ENCODE measurements at places on chromosomes 12 and 14.

DNA sequence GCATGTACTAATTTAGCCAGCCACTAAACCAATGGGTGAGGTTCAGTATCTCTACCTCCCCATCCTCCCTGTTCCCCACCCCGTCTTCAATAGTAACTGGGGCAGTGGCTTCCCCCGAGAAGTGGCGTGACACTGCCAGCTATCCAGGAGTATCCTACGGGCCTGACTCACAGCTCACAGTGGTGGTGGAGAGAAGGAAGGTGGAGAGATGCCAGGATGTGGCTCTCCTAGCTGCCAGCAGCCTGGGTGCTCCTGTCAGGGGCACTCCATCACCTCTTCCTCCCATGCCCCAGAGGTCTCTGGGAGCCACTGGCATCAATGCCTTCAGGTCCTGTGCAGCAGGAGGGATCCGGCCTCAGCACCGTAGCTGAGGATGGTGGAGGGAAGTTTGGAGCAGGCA lies 49.0 kb downstream of the TSPAN11 start:
- no peak for DNase-seq

DNA sequence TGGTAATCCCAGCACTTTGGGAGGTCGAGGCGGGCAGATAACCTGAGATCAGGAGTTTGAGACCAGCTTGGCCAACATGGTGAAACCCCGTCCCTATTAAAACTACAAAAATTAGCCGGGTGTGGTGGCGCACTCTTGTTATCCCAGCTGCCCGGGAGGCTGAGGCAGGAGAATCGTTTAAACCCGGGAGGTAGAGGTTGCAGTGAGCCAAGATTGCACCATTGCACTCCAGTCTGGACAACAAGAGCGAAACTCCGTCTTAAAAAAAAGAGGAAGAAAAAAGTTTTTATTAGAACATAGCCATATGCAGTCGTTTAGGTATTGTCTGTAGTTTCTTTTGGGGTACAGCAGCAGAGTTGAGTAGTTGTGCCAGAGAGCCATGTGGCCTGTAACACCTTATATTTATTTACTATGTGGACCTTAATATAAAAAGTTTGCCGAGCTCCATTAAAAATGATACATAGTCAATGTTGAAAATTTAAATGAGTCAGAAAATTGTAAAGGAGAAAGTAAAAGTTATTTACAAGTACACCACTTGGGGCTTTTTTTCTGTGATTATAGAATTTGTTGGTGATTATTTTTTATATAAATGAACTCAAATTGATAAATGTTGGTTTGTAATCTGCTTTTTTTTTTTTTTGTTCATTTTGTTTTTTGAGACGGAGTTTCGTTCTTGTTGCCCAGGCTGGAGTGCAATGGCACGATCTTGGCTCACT lies 2.2 kb downstream of the ADIPOR2 start:
- DNase-seq = no peak

- DNase-seq = no peak
Measured at GRCh38 chr14:33629792-33630191, 321.1 kb downstream of the EGLN3 start.

- no peak for DNase-seq
Measured at GRCh38 chr12:92197815-92198214, 52.2 kb upstream of the BTG1 start.

DNA sequence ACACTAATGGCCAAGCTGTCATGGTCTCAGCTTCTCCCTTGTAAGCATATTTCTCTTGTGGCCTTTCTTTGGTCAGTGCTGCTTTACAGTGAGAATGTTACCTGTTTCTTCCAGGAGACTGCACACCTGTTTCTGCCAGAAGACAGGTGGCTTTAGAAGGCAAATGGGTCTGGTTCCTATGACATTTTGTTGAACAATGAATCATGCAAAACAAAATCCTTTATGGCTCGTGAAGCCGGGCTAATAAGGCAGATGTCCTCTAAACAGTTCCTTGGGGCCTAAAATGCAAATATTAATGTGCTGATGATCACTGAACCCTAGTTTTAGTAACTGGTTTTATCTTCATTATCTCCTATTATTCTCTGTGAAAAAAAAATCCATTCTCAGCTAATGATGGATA lies 927.6 kb downstream of the GALC start:
- no peak for DNase-seq

GRCh38 chr12:75480469-75480949 lies at the start of gene GLIPR1:
Gene GLIPR1 (plus strand): TSS chr12:75480755. CDS start chr12:75480881, 126 bp downstream.
- peak; percentile 77 for DNase-seq

- no peak for DNase-seq
Measured at GRCh38 chr12:10069099-10069498, 29.7 kb downstream of the CLEC1A start.

DNA sequence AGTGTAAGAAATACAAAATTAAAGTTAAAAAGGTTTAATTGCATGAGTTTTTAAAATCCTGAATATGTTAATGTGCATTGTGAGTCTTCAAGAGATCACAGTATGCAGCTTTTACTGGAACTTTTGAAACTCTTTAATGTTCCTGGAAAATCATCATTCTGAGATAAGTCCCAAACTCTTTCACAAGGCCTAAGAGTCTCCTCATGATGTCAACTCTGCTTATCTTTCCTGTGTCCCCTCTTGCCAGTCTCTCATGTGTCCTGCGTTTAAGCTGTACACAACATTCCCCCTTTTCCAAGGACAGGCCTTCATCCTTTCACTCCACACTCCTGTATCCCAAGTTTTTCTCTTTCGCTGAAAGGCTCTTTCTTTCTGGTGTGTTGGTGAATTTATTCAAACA lies 380.1 kb downstream of the SOX5 start:
- no peak for DNase-seq

GRCh38 chr12:112577473-112578329 lies 159.0 kb downstream of the PTPN11 start:
- DNase-seq = no peak

GRCh38 chr14:99946652-99947489 lies 118.4 kb upstream of the EVL start:
- DNase-seq = peak; percentile 64

GRCh38 chr14:99752486-99753121 lies 40.6 kb upstream of the EML1 start:
- DNase-seq = no peak

- DNase-seq = no peak
Measured at GRCh38 chr12:52628841-52629240, 10.5 kb upstream of the KRT73 start.

GRCh38 chr14:73058922-73059673 lies 764 bp downstream of the RBM25 start:
- peak; percentile 25 for DNase-seq

- DNase-seq = no peak
Measured at GRCh38 chr14:90107789-90108188, 46.0 kb downstream of the KCNK13 start.

DNA sequence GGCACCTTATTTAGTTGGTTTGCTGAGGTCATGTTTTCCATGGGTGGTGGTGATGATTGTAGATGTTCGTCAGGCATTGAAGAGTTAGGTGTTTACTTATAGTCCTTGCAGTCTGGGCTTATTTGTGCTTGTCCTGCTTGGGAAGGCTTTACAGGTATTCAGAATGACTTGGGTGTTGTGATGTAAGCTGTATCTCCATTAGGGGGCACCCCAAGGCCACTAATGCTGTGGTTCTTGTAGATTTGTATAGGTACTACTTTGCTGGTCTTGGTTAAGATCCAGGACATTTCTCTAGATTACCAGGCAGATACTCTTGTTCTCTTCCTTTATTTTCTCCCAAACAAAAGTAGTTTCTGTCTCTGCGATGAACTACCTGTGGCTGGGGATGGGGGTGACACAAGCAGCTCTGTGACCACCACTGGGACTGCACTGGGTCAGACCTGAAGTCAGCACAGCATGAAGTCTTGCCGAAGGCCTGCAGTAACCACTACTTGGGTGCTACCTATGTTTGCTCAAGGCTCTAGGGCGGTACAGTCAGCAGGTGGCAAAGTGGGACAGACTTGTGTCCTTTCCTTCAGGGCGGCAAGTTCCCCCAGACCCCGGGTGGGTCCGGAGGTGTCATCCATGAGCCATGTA lies 35.8 kb upstream of the FBXO33 start:
- peak; percentile 64 for DNase-seq

DNA sequence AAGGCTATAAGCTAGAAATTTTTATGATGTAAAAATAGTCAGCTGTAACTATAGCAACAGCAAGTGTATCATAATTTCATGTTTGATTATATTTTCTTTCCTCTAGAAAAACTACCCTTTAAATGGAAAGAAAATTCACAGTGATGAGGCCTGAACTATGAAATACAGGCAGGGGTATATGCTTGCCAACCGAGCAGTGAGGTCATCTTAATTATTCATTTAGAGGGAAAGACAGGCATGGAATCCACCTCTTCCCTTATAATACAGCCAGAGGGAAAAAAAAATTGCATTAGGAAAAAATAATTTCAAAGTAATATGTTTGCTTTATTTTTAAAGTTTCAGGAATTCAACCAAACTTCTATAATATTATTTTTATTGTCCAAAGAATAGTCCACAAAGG lies 139.8 kb downstream of the EPS8 start:
- no peak for DNase-seq

- no peak for DNase-seq
Measured at GRCh38 chr12:63968673-63969072, 124.2 kb downstream of the SRGAP1 start.

GRCh38 chr14:101007765-101008164 lies 104.2 kb upstream of the RTL1 start:
- DNase-seq = no peak

GRCh38 chr14:89509891-89510290 lies 92.9 kb upstream of the FOXN3 start:
- no peak for DNase-seq

DNA sequence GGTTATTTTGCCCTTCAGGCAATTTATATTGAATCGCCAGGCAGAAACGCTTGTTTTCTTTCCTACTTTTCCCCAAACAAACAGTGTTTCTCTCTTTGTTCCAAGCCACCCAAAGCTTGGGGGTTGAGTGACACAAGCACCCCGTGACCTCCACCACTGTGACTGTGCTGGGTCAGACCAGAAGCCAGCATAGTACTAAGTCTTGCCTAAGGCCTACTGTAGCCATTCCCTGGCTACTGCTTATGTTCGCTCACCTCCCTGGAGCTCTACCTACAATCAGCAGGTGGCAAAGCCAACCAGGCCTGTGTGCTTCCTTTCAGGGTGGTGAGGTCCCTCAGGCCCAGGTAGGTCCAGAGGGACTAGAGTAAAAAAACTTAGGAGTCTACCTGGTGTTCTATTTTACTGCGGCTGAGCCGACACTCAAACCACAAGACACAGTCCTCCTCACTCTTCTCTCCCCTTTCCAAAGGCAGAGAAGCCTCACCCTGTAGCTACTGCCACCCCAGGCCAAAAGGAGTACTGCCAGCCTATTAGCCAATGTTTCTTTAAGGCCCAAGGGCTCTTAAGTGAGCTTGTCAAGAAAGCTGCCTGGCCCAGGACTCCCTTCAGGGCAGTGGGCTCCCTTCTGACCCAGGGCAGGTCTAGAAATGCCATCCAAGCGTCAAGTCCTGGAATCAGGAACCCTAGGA lies 411.8 kb upstream of the MIS18BP1 start:
- no peak for DNase-seq

- no peak for DNase-seq
Measured at GRCh38 chr14:75068294-75069120, 934 bp upstream of the ZC2HC1C start.

DNA sequence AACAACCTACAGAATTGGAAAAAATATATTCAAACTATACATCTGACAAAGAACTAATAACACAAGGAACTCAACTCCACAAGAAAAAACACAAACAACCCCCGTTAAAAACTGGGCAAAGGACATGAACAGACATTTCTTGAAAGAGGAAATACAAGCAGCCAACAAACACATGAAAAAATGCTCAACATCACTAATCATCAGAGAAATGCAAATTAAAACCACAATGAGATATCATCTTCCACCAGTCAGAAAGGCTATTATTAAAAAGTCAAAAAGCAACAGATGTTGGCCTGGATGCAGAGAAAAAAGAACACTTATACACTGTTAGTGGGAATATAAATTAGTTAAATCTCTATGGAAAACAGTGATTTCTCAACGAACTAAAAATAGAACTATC lies 82.6 kb upstream of the CCDC91 start:
- DNase-seq = no peak

DNA sequence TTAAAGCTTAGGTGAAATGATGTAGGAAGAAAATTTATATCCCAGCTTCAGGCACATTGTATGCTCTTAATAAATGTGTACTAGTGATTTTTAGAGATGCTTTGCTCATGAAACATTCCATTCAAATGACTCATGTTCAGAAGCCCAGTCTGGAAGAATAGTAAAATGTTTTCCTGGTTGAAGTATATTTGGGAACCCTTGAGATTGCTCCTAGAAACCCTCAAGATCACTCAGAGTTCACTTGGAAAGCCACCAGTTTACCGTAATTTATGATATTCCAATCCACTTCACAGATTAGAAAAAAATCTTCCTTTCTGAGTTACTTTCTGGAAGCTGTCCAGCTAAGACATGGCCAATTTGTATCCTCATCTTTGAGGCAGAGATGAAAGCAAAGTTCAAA lies 186.4 kb downstream of the SYT10 start:
- DNase-seq = no peak

- DNase-seq = no peak
Measured at GRCh38 chr14:76686646-76687045, 74.6 kb upstream of the VASH1 start.

GRCh38 chr14:82935691-82936090 lies 1402.0 kb upstream of the SEL1L start:
- no peak for DNase-seq

GRCh38 chr14:24232645-24233537 lies at the start of gene GMPR2:
Gene GMPR2 (plus strand): TSS chr14:24232929. CDS start chr14:24233254, 325 bp downstream.
- DNase-seq = peak; percentile 32

DNA sequence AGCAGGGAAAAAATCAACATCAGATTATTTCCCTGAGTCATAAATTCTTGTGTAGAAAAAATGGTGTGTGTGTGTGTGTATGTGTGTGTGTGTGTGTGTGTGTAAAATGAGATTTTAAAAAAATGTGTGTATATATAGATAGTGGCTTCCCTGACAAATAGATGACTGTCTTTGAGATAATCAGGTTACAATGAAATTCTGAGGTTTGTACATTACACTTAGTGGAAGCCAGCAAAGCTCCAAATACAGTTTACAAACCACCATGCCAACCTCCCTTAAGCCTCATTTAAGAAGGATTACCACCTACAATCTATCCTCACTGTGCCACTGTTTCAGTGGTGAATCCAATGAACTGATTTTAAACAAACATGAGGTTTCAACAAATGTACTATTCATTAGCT lies 93.8 kb downstream of the MED13L start:
- DNase-seq = no peak

- no peak for DNase-seq
Measured at GRCh38 chr12:25518512-25518911, 34.6 kb downstream of the LMNTD1 start.

- DNase-seq = no peak
Measured at GRCh38 chr12:627863-628741, 35.1 kb downstream of the NINJ2 start.

- DNase-seq = no peak
Measured at GRCh38 chr14:91082282-91082681, 21.8 kb upstream of the RPS6KA5 start.

- no peak for DNase-seq
Measured at GRCh38 chr14:92223025-92223424, 99.9 kb upstream of the SLC24A4 start.
